T47D (cell line): ENCODE measurements at places on chromosomes 6 and 20.

GRCh38 chr6:154591234-154591633 lies 80.7 kb upstream of the CNKSR3 start:
- no peak for DNase-seq

- DNase-seq = peak; percentile 64
These were observed 177.9 kb upstream of the ZNF184 start for GRCh38 chr6:27650620-27651370.

- no peak for DNase-seq
These were observed 219.1 kb downstream of the DOK5 start for GRCh38 chr20:54694516-54694915.

GRCh38 chr20:18287546-18287914 lies 797 bp upstream of the ZNF133 start:
- DNase-seq = no peak

DNA sequence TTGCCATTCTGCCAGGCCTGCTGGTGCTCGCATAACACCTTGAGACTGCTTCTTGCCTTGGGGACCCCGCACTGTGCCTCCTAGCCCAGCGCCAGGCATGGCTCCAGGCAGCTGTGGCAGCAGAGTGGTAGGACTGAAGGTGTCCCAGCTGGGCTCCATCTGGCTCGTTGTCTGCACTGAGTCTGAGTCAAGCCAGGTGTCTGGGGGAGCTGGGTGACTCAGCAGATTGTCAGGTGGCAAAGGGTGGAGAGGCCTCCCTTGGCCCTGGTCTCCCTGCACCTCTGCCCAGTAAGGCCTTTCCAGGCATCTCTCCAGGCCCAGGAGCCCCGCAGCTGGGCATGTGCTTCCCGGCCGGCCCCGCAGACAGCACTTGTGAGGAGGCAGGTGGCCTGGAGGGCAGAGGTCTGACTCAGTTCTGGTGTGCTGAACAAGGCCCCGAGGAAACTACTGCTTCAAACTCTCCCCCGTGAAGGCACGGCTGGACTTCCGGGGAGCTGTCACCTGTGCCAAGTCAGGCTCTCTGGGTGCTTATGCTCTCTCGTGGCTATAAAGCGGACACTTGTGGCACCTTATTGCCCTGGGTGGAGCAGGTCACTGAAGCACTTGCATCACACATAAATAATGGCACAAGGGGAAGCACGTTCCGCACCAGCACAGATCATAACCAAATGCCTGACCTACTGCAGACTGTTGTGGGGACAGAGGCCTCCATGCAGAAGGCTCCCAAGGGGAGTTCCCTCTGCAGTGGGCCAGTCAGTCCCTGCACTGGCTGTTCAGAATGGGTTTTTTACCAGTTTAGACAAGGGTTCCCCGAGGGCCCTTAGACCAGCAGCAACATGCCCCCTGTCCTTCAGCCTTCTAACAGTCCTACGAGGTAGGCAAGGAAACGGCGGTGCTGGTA lies 27.5 kb downstream of the FOXC1 start:
- DNase-seq = no peak

- no peak for DNase-seq
These were observed 9.2 kb upstream of the OSER1 start for GRCh38 chr20:44219791-44220190.

DNA sequence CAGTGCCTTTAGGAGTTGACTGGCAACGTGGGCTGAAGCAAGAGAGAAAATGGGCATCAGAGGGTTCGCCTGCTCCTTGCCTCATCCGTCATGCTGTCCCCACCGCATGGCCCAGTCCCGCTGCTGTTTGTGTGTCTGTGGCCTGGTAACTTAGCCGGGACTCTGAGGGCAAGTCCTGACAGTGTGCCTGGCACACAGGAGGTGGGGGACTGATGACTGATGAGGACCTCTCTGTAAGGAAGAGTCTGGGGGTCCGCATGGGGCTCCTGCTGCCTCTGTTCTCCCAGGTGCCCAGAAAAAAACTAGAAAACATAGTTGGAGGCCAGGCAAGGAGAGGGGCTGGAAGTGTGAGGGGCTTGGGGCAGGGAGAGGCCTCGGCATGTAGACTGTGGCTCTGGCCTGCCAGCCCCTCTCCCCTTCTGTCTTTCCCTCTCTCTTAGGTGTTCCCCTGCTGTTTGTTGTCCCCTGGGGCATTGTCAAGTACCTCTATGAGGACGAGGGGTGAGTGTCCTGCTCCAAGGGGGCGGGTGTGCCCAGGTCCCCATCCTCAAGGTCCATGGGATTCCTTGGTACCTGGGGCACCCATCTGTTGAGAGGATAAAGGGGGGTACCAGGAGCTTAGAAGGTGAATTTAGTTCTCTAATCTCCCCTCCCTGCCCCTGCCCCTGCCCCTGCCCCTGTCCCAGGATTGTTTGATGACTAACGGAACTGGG lies 29.5 kb downstream of the GLP1R start:
- no peak for DNase-seq

- no peak for DNase-seq
These were observed 108.5 kb downstream of the DHX35 start for GRCh38 chr20:39070484-39071231.

GRCh38 chr6:155292711-155293110 lies 21.6 kb downstream of the TFB1M start:
- DNase-seq = no peak

DNA sequence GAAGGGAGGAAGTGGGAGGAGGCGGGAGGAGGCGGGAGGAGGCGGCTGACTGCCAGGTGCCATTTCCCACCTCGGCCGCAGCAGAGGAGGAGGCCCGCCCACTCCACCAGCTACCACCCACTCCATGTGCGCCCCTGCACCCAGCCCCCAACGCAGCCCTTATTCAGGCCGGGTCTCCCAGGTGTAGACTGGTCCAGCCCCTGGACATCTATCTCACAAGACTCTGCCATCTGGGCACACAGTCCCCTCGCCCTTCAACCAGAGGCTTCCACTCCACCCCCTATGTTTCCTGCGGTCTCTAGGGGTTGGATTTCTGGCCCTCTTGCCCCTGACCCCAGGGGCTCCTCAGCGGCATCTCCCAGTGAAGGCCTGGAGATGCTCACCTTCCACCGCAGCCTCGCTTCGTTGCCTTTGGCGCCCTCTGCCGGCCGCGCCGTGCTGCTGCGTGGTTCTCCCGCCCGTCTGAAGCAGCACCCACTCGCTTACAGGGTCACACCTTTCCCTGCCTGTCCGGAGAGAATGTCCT lies 32.6 kb upstream of the FAM83D start:
- peak; percentile 88 for DNase-seq

- no peak for DNase-seq
These were observed 126.2 kb upstream of the RNF24 start for GRCh38 chr20:4141291-4142240.
